HS-27A (cell line): ENCODE measurements at places on chromosomes 1 and 21.

DNA sequence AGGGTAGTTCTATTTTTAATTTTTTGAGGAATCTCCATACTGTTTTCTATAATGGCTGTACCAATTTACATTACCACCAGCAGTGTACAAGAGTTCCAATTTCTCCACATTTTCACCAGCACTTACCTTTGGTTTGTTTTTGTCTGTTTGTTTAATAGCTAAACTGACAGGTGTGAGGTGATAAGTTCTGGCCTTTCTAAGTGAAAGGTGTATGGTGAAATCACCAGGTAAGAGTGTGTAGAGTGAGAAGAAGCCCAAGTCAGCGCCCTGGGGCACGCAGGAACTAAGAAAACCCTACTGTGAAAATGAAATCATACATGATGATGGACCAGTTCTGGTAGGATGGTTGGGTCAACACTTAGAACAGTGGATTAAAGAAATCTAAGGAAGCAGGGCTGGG is 34.5 kb downstream of the BTG3 start:
- no peak for DNase-seq

DNA sequence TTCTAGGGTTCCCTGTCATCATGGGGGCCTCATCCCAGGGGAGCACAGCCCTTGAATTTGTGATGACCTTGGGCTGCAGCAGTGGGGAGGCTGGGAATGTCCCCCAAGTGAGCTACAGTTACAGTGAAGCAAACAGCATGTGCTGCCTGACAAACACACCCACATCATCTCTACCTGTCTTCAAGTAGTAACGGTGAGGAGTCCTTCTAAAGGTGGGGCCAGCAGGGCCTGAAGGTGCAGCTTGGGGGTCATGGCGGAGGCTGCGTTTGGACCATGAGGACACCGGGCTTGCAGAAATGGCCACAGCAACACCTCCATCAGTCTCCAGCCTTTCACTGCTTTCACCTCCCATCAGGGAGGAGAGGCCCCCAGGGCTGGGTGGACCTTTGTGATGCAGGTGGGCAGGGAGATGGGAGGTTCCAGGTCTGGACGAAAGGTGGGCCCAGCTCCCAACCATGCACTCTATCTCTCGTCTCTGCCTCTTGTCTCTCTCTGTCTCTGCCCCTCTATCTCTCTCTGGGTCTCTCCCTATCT is 55.7 kb downstream of the WNT9A start:
- DNase-seq: no peak

DNA sequence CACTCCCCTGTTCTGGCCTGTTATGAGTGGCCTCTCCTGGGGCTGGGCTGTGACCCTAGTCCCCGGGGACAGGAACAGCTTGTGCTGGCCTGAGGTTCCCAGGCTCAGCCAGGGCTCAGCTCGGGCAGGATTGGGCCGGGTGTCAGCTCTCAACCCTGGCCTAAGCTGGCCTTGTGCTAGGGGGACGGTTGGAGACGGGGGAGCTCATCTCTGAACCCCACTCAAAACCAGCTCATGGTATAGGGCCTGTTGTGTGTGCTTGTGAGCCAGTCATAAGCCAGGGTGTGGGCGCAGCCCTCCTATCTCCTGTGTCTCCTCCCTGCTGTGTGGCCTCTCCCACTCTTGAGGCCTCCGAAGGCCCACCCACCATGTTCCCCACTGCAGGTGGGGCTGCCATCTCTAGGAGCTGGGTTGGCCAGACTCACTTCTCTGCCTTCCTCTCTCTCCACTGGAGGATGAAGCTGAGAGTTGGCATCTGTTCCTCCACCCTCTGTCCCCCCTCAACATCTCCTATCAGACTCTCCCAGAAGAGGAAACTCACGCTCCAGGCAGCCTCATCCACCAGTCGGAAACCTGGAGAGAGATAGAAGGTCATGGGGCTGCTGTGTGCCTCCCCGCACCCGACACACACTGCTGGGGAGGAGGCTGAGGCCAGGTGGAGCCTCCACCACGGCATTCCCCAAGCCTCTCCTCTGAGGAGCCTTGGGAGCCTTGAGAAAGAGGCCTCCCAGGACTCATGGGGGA is 1.4 kb downstream of the PEAR1 start:
- DNase-seq: no peak

DNA sequence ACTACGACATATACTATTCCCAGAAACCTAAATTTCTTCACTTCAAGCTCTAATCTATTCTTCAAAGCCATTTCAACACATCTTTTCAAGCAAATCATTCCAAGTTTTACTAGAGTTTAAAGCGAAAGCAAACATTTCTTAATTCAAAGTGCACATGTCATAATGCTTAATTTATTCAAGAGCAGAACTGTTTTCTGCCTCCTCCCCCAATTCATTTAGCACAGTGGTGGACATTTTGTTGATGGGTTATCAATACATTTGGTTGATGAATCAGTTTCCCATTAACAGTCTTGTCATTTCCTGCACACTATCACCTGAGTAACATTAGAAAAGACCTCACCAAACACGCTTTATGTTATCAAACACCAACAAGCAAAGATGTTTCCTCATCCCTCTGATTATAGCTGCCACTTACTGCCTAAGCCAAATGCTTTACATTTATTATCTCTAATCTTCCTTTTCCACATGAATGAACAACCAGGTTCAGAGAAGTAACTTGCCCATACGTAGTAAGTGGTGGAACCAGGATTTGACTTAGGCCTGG is 2.0 kb downstream of the SRSF4 start:
- DNase-seq: no peak

DNA sequence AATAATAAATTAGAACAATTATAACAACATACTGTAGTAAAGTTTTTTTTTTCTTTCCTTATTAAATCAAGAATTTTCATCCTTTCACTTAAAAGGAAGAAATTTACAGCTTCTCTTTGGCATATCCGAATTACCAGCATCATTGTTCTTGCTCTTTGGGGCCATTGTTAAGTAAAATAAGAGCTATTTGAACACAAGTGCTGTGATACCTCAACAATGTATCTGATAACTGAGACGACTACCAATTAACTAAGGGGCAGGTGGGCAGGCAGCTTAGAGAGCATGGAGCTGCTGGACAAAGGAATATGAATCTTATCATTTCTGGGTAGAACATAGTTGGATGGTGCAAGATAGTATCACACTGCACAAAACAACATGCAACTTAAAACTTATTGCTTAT is 719.9 kb upstream of the TMPRSS15 start:
- no peak for DNase-seq

DNA sequence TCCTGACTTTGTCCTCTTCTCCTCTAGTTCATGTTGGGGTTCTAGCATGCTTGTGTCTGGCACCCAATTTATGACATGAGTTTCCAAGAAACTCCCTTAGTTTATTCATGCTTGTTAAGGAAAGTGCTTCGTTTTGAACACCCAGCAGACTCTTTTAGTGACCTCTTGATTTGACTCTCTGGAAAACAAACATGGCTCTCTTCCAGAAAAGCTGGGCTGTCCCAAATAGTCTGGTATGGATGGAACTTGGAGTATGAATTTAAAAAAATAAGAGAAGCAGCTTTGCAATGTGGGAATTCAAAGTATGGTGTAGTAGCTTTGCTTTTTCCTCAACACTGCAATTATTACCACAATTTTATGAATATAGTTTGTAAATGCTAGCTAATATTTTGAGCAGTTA is 143.4 kb upstream of the C8B start:
- no peak for DNase-seq

- DNase-seq: no peak
These were observed 53.2 kb upstream of the VAMP3 start for GRCh38 chr1:7717748-7718368.

DNA sequence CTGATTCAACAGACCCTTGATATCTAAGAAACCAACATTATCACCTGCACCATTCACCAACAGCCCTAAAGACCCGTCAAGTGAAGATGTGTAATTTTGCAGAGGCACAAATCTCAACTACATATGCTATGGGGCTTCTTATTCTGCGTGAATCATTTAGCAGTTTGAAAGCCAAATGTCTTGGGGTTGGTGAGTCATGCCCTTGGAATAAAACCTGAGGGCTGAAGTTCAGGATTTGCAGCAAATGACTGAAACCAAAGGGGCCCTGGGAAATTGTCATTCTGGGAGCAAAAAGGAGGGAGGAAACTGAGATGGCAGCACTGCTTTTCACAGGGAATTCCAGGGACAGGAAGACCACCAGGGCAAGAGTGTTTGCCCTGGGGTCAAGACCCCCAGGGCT is 79.2 kb upstream of the TNR start:
- no peak for DNase-seq

DNA sequence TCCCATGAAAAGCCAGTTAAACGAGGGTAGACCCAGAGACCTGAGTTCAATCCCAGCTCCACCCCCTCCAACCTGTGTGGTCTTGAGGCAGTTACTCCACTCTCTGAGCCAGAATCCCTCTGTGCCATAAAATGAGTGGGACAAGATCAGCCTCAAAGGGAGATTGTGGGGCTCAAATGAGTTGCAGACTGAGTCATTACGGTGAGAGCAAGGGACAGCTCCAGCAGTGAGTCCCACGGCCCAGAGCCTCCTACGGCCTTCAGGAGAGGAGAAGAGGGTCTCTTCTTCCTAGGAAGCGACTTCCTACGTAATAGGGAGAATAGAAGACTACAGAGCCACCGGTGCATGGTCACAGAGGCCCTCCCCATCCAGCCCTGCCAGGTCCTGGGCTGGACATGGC is 6.7 kb upstream of the CAMK2N1 start:
- no peak for DNase-seq

GRCh38 chr1:56495538-56495937 is 83.8 kb downstream of the PLPP3 start:
- no peak for DNase-seq

- DNase-seq: no peak
These were observed 21.4 kb downstream of the ACP6 start for GRCh38 chr1:147648933-147649332.
